ENCODE measurements at places on chromosomes 16 and 17.
A peak's percentile ranks its signal among the peaks of the same experiment; 100 is the strongest.

- no peak for DNase-seq
Observed at GRCh38 chr16:27924411-27925118, 138.9 kb downstream of the GSG1L start.

DNA sequence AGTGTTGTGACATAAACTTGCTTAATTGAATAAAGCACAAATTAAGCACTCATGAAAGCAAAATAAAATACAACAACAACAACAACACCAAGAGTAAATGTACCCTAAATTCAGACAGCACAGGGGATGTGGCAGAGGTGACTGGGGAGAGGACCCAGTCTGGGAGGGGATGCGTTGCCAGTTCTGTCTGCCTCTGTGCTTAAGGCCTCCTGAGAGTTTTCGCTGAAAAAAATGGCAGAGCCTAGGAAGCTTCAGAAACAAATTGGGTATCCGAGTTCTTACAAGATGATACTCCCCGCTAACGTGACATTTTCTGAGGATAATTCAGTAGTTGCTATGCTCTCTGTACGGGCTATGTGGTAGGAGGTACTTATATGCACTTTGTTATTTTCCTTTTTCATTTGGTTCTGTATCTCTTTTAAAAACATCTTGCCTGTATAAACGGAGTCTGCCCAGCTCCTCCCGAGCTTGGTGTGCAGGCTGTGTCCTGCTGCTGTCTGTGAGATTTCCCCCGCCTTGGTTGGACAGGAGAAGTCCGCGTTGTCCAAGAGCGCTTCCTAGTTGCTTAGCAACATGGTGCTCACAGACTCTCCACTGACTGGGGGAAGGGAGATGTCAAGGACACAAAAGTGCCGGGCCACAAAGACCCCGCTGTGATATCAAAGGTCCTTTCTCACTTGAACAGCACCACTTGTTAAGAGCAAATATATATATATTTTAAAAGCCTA, 134.2 kb upstream of the CPHXL start:
- no peak for DNase-seq

DNA sequence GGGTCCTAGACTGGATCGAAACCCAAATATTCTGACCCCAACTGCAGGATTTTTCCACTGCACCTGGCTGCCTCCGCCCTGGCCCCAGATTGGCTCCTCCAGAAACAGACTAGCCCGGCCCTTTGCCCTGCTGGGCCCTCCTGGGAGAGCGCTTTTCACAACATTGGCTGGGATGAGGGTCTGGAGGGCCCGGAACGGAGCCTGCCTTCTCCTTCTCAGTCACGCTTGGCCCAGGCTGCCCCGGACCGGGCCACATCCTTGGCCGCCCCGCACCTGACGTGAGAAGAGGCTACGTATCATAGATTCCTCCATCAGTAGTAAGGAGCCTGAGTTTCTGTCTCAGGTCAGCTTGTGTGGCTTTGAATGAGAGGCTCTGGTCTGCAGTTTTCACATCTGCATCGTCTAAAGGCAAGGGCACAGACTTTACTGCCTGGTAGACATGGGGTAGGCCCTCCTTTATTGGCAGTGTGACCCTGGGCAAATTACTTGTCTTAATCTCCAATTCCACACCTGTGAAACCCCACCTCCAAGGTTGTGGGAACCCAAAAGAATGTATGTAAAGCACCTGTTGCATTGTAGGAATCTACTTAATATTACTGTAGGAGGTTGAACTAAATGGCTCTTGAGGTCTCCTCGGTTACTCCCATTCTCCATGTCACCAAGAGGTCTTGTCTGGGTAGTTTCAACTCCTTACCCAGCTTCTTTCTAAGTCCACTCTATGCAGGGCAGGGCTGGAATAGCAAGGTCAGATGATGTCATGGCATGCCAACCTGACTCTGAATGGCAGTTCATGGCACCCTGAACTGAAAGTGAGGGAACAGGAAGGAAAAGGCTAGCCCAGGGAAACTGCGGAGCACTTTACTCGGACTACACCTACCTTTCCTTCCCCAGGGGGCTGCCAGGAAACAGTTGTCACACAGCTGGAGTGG, 661 bp downstream of the LRRC3C start:
- no peak for DNase-seq

DNA sequence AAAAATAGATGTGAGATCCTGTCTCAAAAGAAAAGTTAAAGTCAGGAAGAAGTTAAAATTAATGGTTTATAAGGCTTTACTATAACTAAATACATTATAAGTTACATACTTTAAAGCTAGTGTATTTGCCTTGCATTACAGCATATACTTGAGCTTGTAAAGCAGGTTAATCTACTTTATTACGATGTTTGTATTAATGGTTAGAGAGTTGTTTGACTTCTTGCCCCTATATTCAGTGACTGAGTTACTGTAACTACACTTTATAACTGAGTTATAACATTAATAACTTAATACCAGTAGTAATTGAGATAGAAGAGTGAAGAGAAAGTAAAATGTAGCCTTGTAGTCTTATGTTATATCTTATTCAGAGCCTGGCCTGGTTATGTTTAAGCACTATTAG, 22.9 kb downstream of the CLTC start:
- DNase-seq = no peak

- no peak for DNase-seq
Observed at GRCh38 chr16:30778549-30779244, 8.3 kb downstream of the ZNF629 start.

DNA sequence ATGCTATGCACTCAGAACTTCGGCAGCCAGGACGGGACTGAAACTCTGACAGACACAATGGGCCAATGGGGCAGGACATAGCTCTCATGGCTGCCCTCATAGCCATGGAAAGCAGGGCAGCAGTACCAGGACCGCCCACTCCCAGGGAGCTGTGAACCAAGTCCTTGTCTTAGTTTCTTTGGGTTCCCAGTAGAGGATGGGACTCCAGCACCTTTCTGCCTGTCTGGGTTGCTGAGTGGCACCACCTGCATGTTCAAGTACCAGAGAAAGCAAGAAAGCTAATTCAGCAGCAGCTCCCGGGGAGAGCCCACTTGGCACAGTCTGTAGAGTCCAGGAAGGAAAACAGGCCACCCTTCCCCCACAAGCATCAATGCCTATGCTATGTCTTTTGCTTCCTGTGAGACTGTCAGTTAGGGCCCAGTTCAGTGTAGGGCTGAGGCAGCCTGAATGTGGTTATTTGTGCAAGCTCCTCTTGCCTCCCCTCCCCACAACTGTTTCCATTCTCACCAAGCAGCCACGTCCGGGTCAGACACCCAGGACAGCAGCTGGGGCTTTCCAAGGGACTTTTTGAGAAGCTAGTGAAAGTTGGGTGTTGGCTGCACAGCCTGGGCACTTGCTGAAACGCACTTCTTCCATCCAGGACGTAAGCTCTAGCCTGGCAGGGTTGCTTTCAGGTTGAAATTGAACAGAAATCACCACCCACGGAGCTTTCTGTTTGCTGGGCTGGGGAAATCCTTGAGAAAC, 7.8 kb downstream of the SUPT4H1 start:
- peak; percentile 74 for DNase-seq

DNA sequence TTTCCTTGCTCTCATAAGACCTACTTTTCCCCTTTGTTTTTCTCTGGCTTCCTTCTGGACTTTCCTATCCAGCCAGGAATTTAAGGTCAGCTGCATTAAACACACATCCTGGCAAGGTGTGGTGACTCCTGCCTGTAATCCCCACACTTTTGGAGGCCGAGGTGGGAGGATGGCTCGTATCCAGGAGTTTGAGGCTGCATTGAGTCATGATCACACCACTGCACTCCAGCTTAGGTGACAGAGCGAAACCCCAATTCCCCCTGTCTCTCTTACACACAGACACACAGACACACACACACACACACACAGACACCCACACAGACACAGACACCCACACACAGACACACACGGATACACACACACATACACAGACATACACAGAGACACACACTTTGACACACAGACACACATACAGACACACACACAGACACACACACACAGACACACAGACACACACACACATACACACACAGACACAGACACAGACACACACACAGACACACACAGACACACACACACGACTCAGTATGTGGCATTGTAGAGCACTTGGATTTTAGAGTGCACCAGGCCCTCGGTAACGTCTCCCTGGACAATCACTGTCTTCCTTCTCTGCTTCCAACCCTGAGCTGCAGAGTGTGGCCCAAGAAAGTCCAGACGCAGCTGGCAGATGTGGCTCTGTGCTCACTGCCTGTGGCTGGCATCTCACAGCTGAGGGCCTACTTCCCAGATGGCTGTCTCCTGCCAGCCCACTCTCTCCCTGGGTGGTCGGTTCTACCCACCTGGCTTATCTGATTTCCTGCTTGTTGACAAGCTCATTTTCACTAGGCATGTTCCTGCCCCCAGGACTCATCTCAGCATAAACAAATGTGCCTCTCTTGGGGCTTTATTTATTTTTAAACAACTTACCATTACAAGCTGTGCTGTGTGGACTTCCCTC, 39.0 kb downstream of the NLRP1 start:
- DNase-seq = no peak

GRCh38 chr16:61277849-61278248, 758.4 kb downstream of the CDH8 start:
- DNase-seq = no peak

GRCh38 chr16:2809149-2809760, 7.8 kb upstream of the PRSS21 start:
- DNase-seq = no peak

- no peak for DNase-seq
Observed at GRCh38 chr17:7548585-7549400, at the start of gene TNFSF12. Gene TNFSF12 (plus strand): TSS chr17:7549058. CDS start chr17:7549154, 96 bp downstream.

Data from stimulated activated CD8-positive, alpha-beta memory T cell treated with anti-CD3 and anti-CD28 coated beads, Interleukin-4, amount 100 ng/mL, for 1 hour (primary cell).